GM03348 (cell line): ENCODE measurements at places on chromosomes 16 and 17.

DNA sequence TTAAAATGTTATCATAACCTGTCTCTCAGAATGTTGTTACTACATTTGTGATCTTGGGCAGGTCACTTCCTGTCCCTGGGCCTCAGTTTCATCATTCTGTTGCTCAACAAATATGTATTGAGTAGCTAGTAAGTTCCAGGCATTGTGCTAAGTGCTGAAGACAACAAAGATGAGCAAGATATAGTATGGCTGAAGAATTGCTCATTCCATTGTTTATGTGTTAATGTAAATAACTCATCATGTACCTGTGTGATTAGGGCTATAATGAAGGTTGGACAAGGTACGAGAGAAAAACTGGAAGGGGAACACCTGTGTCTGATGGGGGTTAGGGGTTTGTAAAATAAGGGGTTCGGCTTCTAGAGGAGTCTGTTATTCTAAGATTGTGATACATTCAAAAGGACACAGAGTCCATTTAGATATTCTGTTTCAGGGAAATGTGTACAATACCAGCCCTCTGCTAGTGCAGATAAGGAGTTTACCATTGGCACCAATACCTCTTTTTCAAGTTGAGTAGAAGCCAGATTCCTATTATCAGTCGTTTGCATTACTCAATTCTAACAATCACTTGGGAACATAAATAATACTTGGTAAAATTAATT is 20.0 kb downstream of the TUBG1 start:
- DNase-seq, result no peak

GRCh38 chr16:66470556-66470955 is 43.5 kb downstream of the BEAN1 start:
- DNase-seq, result no peak

- DNase-seq, result peak; percentile 65
Observed at GRCh38 chr16:8936421-8936820, 27.3 kb downstream of the USP7 start.

GRCh38 chr17:17599965-17600364 is 8.5 kb upstream of the PEMT start:
- DNase-seq, result no peak

- DNase-seq, result no peak
Observed at GRCh38 chr17:19306160-19307111, 56.1 kb downstream of the B9D1 start.

GRCh38 chr16:68290450-68290849 is 20.3 kb downstream of the SLC7A6OS start:
- no peak for DNase-seq

DNA sequence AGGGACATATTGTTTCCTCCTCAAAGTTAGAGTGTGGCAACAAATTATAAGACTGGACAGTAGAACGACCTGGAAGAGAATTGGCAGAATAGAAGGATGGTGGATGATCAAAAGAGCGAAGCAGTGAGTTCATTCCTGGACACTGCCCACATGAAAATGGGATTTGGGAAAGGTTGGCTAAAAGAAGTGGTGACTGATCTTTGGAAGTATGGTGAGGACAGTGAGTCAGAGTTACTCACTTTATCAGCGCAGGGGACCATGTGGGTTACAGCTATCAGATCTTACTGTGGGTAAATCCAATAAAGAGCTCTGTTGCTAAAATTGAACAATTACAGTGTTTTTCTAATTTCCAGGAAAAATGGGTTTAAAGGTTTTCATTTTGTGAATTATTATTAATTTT is 2.7 kb upstream of the TANC2 start:
- DNase-seq, result peak; percentile 66

DNA sequence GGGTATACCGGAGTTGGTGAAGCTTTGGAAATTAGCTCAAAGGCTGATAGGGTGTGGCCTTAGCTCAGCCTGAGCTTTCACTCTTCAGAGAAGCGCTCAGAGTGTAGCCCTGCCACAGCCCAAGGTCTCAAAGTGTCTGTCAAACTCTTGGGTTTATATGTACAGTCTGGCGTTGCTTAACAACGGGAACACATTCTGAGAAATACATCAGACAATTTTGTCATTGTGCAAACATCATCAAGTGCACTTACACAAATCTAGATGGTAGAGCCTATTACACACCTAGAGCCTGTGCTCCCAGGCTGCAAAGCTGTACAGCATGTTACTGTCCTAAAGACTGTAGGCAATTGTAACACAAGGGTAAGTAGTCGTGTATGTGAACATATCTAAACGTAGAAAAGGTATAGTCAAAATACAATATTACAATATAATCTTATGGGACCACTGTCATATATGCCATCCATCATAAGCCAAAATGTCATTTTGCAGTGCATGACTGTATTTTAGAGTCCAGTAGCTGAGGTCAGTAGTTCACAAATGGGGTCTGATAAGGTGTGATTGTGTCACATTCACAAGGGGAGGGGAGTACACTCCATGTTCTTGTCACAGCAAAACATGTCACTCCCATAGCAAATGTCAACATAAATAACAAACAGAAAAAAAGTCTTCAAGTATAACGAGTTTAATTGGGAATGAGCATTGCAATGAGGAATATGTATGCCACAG is 20.6 kb downstream of the CHAD start:
- DNase-seq, result no peak

GRCh38 chr16:82993926-82994325 is 367.2 kb downstream of the CDH13 start:
- no peak for DNase-seq

GRCh38 chr17:61411261-61412142 is 11.9 kb downstream of the TBX2 start:
- DNase-seq, result peak; percentile 69

DNA sequence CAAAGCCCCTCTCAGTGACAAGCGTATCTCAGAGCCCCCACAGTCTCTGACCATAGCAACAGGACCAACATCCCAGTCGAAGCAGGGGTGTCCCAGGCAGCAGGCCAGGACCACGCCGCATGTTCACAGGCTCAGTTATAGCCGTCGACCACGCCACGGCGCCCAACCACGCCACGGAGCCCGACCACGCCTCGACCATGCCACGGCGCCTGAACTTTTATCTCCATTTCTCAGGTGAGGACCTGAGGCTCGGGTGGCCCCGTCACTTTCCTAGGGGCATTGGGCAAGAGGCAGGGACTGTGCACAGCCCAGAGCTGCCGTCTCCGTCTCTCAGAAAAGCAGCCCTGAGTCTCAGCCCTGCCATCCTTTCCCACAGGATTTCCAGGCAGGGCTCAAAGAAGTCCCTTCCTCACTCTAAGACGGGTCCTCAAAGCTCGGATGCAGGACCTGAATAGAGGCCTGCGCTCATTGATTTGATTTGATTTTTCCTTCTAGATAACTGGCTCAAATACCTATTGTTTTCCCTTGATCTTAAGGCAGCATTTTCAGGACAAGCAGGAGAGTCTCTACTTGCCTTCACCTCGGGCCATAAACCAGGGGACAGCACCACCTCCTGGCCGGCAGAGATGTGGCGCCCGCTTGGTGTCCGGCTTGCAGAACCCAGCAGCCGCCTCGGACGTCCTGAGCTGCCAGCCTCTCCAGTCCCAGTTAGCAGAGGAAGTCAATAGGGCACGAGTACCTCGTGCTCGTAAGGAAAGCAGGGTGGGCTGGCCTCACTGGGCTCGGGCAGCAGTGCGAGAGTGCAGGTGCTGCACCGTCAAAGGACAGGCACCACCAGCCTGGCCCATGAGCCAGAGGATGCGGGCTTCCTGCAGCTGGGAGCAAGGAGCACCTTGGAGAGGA is 38.8 kb downstream of the C16orf95 start:
- DNase-seq, result peak; percentile 94

DNA sequence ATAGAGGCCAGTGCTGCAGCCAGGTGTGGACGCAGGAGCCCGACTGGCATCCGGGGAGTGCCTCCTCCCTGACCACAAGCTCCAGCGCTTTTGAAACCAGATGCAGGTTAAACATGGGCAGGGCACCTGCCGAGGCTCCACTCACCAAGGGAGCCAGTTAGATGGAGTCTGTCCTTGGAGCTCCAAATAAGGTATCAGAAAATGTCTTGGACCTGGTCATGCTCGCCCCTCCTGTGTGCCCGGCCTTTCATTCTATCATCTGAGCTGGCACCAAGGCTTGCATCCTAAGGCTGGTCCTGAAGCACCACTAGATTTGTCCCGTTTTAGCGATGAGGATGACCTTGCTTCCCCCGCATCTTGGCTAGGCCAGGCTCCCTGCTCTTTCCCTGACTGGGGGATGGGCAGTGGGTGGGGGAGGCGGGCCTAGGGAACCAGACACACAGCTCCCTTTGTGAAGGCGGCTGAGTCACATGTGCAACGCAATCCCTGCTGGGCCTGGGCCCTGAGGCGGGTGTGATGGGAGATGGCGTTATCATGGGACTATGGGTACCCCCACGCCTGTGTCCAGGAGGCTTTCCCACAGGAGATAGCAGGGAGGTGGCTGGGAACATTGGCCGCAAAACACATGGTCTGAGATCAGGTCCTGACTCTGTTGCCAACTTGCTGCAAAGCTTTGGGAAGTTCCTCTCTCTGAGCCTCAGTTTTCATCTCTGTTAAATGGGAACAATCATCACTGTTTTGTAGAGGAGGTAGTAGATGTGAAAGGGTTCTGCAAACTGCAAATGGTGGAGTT is 5.0 kb upstream of the ADGRG1 start:
- no peak for DNase-seq

- no peak for DNase-seq
Observed at GRCh38 chr17:14827396-14827919, 437.7 kb downstream of the PMP22 start.

DNA sequence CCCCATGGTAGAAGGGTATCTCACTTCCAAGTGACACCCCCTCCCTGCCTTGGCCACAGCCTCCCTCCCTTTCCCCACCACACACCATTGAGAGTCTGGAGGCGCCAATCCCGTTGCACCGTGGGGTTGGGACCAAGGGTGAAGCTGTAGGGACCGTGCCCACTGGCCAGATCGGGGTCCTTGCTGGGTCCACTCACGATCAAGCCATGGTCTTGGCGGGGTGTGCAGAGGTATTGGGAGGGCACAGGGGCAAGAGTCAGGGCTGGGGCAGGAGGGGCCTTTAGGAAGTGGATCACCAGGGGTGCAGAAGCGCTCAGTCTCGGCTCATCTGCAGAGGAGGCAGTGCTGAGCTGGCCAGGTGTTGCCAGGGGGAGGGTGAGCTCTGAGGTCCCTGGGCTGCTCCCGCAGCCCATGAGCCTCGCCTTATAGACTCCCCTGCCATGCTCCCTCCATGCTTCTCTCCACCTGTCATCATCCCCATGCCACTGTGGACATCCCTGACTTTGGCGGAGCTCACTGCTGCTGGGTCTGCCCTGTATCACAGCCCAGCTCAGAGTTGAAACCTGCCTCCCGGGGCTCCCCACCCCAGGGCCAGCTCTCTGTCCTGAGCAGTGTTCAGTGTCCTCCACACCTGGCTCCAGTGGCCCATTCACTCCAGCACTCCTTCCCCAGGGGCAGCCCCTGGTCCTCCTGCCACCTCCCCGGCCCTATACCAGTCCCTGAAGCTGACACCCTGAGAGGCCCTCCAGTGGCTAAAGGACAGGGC is 8.3 kb downstream of the CDH16 start:
- no peak for DNase-seq

DNA sequence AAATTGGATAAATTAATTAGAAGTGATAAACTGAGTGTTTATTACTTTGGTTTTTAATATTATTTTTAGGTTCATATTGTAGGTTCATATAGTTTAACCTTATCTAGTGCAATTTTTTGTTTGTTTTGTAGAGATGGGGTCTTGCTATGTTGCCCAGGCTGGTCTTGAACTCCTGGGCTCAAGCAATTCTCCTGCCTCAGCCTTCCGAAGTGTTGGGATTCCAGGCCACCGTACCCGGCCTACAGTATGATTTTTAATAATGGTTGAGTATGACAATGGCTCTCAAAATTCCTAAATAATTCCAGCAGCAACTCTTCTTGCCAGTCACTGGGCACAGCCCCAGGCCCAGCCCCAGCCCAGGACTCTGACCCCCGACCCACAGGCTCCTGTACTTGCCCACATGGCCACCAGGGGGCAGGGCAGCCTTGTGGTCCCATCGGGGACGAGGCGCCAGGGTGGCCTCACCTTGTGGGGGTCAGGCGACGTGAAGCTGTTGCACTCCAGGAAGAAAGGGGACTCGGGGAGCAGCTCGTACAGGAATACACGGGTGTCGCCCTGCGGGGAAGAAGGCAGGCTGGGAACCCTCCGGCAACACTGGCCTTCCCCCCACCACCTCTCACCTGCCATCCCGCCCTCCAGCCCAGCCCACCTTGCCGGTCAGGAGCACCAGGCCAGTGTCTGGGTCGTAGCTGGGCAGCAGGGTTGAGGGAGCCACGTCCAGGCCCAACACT is 7.9 kb upstream of the PAM16 start:
- DNase-seq, result peak; percentile 80

DNA sequence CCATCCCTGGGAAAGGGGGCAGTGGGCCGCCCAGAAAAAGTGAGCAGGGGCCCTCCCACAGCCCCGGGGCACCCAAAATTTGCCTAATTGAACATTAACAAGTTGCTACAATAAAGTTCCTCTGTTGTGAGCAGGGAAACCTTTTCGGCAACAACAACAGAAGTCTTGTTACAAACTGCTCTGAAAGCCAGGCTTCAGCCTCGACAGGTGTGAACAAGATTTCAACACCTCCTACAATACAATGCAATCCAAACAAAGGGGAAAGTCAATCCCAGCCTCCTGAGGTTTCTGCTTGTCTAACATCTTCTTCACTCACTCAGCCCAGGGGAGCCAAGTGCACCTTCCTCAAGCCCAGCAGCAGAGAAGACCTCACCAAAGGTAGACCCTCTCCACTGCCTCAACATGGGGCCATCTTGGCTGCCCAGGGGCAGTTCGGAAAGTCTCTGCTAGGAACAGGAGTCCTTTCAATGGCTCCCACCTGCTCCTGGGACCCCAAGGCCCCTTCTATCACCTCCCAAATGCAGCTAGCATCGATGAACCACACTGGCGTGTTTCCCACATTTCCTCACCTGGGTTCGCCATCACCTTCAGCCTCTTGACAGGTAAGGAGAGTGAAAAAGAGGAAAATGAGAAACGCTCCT is 19.1 kb downstream of the ZFHX3 start:
- DNase-seq, result no peak

DNA sequence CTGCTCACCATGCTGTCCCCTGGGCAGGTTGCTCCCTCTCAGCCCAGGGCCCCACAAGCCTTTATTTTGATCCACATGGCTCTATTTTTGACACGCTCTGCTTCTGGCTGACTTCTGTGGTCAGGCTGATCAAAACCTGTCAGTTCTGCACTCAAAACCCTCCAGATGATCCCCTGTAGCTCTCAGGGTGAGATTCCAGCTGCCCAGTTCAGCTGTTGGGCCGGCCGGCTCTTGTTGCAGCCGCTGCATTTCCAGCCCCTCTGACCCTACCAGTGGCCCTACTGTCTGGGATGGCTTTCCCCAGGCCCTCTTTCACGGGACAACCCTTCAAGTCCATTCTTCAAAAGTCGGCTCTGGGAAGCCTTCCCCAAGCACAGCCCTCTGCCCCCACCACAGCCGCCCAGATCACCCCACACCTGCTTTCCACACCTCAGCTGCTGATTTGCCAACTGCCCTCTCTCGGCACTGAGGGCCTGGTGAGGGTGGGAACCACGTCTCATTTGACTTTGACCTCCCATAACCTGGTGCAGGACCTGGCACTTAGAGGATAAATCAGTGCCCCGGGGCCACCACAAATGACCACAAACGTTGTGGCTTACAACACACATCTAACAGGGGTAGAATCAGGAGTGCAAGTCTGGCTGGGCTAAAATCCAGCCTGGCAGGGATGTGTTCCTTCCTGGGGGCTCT is 16.3 kb upstream of the CACNG4 start:
- no peak for DNase-seq
